NCI-H2081 (cell line): ENCODE measurements at places on chromosomes 16 and 17.

GRCh38 chr16:3458278-3458851, 14.9 kb downstream of the NAA60 start:
- no peak for DNase-seq

- DNase-seq, result no peak
Measured at GRCh38 chr16:22969567-22969966, 155.6 kb downstream of the HS3ST2 start.

- DNase-seq, result no peak
Measured at GRCh38 chr16:10676284-10676683, 18.4 kb downstream of the TEKT5 start.

DNA sequence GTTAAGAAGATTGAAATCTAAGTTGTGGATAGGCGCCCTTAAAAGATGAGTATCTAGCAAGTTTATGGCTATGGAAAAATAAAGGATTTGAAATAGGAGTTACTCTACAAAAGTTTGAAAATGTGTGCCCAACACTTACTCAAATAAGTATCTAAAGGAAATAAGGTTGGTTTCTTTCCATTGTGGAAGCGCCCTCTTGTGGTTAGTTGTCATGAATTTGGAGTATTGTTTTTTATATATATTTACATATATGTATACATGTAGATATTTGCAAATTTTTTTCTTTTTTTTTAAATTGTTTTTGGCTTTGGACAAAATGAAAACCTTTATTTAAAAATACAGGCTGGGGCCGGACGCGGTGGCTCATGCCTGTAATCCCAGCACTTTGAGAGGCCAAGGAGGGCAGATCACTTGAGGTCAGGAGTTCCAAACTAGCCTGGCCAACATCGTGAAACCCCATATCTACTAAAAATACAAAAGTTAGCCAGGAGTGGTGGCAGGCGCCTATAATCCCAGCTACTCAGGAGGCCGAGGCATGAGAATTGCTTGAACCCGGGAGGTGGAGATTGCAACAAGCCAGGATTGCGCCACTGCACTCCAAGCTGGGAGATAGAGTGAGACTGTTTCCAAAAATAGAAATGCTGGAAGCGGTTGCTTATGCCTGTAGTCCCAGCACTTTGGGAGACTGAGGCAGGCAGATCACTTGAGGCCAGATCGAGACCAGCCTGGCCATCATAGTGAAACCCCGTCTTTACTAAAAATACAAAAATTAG, 24.0 kb upstream of the VPS4A start:
- peak; percentile 20 for DNase-seq

DNA sequence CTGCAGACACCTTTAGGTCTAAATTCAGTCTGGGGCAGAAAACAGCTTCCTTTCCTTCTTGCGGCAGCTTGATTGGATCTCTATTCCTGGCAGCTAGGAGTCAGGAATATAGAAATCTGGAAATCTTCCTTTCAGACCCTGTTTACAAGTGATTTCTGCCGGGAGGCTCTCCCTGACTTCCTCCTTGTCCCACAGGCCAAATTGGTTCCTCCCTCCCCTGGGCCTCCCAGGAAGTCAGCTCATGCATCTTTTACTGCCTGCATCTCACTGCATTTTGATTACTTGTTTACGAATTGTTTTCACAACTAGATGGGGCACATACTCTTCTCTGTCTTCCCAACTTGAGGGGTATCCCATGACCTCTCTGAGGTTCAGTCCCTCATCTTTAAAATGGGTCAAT, 206.3 kb downstream of the MAF start:
- DNase-seq, result no peak

DNA sequence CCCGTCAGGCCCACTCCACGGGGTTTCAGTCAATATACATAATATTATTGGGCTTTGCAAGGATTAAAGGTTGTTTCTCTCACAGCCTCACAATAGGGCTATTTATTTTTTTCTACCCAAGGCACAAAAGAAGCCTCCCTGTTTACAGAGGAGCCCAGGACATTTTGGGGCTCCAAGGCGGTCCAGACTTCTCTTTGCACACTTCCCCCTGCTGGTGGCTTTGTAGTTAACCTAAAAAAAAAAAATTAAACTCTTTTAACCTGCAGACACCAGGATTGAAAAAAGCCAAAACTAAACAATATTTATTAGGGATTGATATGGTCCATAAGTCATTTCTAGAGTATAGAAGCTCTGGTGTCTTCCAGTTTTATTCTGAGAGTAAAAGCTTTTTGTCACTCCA, 169.7 kb upstream of the ZFHX3 start:
- no peak for DNase-seq

- peak; percentile 68 for DNase-seq
Measured at GRCh38 chr17:79045842-79046196, 21.9 kb downstream of the C1QTNF1 start.

- DNase-seq, result no peak
Measured at GRCh38 chr17:41824086-41824485, 11.3 kb downstream of the FKBP10 start.

DNA sequence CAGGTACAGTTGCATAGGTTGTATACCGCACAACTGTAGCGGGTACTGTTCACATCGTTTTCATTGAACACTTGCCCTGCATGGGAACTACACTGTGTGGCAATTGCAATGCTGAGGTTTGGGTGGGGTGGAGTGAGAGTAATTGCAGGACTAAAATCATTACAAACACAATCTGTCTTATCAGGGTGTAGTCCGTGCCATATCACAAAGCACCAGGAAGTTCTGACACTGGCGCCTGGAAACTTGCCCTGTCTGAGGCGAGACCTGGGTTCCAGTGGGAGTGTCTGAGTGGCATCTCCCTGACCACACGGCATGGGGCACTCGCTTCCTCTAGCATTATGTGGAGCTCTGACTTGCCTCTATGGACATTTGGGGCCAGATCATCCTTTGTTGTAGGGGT, 153.4 kb downstream of the RGS9 start:
- no peak for DNase-seq

GRCh38 chr17:49592263-49592662, 16.6 kb downstream of the NXPH3 start:
- DNase-seq, result no peak

GRCh38 chr16:58614860-58615259, 14.8 kb downstream of the CNOT1 start:
- DNase-seq, result no peak

DNA sequence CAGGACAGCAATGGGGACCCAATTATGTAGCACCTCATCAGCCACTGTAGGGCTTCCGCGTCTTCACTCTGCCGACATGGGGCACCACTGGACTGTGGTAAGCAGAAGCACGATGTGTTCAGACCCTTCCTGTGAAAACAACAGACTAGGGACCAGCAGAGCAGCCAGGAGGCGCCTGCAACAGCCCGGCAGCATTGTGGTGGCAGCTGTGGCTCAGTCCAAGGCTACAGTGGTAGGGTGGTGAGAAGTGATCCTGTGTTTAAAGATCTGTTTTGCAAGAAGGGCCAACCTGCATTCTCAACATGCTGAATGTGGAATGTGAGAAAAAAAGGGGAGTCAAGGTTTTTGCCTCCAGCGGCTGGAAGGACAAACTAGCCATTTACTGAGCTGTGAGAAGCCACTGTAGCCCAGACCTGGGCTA, 80.8 kb downstream of the GAS7 start:
- DNase-seq, result no peak

GRCh38 chr17:74779501-74779900, 3.4 kb upstream of the NAT9 start:
- no peak for DNase-seq

DNA sequence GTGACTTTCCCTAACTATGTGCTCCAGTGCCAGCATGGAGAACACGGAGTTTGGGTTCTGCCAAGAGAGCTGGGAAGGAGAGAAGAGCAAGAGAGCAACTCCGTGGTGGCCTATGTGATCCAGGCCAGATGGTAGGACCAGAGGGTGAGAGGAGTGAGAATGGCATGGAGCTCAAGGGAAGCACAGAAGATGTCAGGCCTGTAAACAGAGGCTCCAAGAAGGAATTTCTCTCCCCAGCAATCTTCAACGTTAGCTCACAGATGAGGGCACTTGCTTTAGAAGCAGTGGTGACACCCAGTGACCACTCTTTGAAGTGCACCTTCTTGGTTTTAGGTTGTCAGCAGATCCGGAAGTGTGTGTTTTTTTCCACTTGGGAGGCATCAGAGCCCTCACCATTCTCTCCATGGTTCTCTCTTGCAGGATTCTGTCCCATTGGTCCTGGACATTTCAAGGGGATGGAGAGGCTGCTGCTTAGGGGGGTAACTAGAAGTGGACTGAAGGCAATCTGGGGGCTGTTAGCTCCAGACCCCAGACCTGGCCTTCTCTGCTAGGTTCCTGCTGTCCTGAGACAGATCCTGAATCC, 18.1 kb upstream of the TMEM98 start:
- peak; percentile 52 for DNase-seq

DNA sequence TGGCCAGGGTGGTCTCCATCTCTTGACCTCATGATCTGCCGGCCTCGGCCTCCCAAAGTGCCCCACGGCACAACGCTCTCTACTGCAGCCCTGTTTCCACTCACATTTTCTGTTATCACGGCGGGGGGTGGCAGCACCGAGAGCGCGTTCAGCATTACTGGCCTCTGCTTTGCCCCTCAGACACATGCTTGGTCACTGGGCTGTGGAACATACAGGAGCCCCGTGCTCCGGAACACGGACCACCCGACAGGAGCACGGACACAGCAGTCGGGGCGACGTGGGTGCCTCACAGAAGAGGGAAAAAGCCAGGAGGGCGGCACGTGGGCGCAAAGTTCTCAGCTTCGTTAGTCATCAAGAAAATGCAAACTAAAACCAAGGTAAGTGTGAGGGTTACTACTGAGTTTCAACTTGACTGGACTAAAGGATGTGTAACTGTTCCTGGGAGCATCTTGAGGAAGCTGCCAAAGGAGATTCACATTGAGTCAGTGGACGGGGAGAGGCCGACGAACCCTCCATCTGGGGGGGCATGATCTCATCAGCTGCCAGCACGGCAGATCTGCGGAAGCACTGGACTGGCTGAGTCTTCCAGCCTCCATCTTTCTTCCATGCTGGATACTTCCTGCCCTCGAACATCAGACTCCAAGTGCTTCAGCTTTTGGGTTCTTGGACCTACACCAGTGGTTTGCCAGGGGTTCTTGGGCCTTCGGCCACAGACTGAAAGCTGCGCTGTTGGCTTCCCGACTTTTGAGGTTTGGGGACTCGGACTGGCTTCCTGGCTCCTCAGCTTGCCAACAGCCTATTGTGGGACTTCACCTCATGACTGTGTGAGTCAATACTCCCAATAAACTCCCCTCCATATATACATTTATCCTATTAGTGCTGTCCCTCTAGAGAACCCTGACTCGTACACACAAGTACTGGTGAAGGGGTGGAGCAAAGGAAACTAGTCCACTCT, 106.8 kb downstream of the ZNF778 start:
- DNase-seq, result no peak

GRCh38 chr16:54821731-54822130, 108.9 kb upstream of the IRX5 start:
- no peak for DNase-seq

GRCh38 chr17:75008373-75008772, 4.1 kb upstream of the MRPL58 start:
- DNase-seq, result peak; percentile 24

DNA sequence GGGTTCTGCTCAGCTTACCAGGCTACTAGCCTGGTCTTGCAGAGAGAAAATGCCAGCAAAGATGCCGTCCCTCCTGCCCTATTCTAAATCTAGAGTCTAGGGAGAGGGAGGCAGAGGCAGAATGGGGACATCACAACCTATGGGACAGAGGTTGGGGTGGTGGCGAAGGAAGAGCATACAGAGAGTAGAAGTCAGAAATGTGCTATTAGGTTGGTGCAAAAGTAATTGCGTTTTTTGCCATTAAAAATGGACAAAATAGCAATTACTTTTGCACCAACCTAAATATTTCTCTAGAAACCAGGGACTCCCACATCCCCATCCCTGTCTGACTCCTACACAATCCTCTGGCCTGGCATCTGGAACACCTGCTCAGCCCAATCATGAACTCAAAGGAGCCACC, 127.7 kb downstream of the GAS7 start:
- DNase-seq, result no peak
